ENCODE measurements at places on chromosomes 2 and 18.

GRCh38 chr2:219663116-219663762 is 35.8 kb downstream of the SLC4A3 start:
- no peak for DNase-seq

DNA sequence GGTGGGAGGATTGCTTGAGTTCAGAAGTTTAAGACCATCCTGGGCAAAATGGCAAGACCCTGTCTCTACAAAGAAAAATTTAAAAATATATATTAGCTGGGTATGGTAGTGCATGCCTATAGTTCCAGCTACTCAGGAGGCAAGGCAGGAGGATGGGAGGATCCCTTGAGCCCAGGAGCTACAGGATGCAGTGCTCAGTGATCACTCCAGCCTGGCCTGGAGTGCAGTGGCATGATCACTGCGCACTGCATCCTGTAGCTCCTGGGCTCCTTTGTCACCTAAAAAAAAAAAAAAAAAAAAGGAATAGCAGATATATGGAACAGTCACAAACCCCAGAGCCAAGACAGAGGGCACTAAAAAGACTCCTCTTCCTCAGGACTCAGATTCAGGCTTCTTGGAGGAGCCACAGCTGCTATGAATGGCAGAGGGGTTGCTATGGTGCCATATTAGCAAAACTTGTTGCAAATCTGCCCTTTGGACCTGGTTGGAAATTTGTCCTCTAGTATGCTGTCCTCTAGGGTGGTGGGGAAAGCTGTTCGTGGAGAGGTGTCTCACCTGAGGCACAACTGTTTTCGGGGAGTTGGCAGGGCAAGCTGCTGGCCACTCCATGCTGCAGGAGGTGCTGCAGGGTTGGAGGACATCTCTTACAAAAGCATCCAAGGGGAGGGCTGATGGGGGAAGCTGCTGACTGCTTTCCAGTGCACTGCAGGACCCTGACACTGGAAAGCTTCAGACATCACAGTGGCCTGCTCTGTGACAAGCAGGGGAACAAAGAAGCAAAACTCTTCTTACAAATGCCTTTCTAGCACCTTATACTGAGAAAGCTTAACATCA is 22.7 kb downstream of the CYP20A1 start:
- no peak for DNase-seq

DNA sequence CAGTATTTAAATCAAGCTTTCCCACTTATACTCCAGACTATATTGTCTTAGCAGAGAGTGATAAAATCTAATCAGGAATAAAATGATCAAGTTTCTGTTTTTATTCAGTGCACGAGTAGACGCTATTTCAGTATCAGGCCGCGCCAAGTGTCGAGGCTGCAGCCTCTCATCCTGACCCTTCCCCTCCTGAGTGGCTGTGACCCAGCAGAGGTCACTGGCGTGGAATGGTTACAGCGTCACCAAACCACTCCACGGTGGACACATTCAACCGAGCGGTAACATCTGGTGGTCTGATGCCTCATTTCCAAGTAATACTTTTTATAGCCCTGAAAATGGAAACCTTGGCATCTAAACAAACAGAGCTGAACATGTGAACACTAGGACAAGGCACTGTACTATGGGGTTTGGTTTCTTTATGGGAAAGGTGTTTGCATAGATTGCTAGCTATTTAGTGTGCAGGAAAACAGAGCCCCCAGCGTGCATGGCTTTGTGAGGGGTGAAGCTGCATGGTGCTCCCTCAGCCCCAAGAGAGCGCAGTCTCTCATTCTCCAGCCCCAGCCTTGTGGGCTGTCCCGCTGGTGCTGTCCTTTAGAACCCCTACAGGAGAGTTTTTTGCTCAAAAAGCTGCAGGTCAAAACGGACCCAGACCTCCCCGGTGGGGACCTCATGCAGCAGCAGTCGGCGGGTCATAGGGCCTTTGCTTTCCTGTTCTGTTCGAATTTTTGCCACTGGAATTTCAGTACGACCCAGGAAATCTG is 28.4 kb downstream of the FAM228A start:
- no peak for DNase-seq

GRCh38 chr2:27320958-27321543 is 1.8 kb downstream of the MPV17 start:
- DNase-seq: no peak

DNA sequence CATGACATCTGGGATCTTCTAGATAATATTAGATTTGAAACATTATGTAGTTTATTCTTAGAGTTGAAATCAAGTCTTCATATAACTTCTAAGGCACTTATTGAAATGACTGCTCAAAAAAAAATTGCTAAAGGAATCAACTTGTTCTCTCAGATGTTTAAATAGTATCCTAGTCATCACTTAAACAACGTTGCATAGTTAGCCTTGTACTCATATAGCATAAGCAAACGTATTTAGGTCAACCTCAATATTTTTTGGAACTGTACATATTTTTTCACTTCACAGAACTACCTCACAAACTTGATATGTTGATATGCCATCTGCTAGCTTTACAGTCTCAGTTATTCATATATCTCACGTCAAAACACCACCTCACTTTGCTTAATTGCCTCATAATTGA is 47.1 kb upstream of the CREB1 start:
- DNase-seq: no peak

DNA sequence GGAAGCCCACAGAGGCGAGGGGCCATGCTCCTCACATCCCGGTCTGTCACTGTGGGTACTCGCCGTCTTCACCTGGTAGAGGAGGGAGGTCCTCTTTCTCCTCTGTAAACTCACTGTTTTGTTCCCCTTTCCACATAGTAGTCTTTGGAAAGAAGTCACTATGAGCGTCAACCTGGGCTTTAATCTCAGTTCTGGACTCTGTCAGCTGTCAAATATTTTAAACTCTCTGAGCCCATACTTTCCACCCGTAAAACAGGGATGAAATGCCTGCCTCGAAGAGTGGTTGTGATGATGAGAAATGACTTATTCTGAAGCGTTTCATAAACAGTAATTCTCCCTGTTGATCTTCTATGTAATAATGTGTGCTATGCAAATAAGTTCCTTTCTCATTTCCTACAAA is 547.1 kb upstream of the SOX11 start:
- DNase-seq: no peak

GRCh38 chr2:26454561-26455001 is 23.3 kb downstream of the OTOF start:
- no peak for DNase-seq

DNA sequence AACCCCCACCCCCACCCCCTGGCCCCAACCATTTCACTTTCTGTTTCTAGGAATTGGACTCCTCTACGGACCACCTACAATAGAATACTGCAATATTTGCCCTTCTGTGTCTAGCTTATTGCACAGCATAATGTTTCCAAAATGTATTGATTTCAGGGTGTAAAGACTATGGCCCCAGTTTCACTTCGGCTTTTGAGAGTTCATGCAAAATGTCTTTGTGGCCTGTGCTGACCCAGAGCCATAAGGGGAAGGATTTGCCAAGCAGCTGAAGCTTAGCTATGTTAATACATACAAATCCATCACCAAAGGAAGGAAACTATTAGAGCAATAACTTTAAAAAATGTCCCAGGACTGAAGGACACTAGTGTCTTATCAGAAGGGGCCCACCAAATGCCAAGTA is 11.2 kb upstream of the ATP9B start:
- no peak for DNase-seq

DNA sequence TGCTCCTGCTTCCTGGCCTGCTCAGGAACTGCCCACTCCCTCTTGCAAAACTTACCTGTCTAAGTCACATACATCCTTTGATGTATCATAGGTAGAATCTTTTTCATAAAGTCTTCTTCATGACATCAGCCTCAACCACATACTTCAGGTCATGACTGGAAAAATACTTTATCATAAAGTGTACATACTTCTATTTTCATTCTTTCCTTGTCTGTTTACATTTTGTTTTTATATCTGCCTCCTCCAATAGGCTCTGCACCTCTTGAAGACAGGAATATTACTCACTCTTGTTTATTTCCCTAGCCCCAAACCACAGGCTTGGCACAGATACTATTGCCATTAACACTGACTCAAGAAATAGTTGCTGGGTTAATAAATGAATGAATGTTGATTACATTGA is 43.6 kb upstream of the ZNF804A start:
- DNase-seq: no peak

GRCh38 chr18:75220551-75221355 is 10.2 kb downstream of the TSHZ1 start:
- DNase-seq: no peak

GRCh38 chr2:12701786-12702167 is 15.0 kb upstream of the TRIB2 start:
- no peak for DNase-seq

DNA sequence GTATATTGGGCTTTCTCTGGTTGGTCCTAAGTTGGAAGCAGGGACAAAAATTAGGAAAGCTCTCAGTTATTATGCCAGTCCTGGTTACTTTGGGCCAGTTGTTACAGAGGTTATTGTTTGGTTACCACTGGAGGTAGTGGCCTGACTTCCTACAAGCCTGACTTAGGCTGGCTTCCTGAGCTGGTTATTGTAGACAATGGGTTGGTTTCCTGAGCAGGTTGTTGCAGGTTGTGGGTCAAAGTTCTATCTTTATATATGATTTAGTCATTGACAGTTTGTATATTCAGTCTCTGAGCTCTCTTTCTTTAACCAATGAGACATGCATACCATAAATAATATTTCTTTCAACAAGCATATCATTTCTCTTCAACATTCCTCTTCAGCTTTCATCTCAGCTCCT is 58.7 kb upstream of the RPE start:
- no peak for DNase-seq

DNA sequence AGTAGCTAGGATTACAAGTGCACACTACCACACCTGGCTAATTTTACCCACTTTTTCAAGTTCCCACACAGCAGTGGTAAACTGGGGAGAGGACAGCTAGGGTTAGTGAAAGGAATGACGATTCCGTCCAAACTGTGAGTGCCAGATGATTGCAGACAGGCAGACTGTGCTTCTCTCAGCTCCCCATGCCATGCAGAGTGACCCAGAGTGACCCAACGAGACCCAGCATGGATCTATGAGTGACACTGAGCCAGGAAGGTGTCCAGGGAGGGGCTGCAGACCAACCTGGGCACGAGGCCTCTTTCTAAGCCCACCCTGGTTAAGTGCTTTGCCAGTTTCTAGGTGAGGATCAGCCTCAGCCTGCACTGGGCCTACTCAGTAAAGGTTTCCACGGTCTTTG is 7.7 kb upstream of the KLF11 start:
- no peak for DNase-seq

- no peak for DNase-seq
Observed at GRCh38 chr18:46448347-46448746, 208.7 kb downstream of the LOXHD1 start.

DNA sequence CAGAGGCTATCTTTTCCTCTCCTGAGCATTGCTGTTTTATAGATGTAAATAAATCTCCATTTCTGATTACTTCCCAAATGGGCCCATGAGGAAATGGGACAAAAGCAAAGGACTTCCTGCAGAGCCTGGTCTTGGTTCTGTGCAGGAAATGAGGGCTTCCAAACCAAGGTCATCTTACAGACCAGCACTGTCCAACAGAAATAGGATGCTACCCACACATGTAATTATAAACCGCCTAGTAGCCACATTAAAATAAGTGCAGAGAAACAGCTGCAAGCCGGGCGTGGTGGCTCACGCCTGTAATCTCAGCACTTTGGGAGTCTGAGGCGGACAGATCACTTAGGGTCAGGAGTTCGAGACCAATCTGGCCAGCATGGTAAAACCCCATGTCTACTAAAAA is 6.2 kb downstream of the TTL start:
- no peak for DNase-seq

DNA sequence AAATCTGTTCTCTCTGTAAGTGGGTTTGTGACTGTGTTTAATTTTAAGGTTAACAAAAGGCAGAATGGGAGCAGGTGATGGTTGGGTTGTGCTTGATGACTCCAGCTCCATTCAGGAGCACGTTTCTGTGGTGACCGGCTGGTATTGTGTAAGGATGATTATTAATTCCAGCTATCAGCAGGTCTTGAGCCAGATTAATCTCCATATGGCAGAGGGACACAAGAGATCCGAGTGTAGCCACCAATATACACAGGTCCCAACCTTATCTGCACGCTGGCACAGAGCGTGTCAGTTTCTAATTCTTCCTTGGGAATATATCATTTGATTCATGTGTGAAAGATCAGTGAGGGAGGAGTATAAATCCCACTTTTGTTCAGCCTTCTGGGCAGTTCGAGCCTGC is 199.0 kb upstream of the DCC start:
- no peak for DNase-seq
